Right renal cortex interstitium (tissue), 3 donors: ENCODE measurements at places on chromosomes 11 and 22. TPM values are rescaled to one million over a fixed set of nuclear protein-coding genes. Genes with fewer than 3 reads are reported as not detected.

DNA sequence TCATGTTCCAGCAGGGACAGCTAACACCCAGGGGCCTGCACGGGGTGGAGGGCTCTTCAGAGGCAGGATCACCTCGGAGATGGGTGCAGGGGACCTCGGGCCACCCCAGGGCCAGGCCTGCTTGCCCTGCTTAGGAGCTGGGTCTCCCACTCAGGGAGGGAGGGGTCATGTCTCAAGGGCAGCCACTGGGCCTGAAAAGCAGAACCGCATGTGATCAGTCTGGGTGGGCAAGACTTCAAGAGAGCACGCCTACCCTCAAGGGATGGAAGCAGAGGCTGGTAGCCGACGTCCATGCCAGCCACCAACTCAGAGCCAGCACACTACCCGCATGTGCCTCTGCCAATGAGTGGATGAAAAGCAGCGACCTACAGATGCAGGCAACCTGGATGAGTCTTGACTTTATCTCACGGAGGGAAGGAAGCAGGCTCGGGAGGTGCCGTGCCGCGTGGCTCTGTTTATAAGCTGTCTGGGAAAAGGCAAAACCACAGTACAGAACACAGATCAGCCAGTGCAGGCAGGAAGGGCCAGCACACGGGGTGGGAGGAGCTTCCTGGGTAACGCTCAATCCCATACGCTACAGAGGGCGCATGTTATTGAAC is 16.0 kb downstream of the TBX1 start:
- DNase-seq = no peak

DNA sequence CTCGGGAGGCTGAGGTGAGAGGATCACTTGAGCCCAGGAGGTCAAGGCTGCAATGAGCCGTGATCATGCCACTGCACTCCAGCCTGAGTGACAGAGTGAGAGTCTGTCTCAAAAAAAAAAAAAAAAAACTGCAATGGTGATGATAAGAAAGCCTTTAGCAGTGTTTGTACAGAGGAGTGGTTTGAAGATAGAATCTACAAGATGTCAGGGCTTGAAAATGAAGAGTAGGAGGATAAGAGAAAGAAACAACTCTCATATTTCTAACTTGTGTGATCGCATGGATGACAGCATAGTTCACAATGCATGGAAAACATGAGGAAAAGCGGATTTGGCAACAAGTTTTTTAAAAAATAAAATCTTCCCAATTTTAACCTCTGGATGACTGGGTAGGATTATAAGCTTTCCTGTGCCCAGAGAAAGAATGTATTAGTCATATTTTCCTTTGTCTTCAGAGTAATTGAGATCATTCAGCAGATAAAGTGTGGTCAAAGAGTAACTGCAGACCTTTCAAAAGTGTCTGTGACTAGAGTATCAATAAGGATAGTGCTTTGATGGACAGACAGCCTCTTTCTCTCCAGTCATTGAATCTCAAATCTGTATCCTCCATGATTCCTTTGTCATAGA is 328.1 kb downstream of the CASP12 start:
- DNase-seq = no peak

- DNase-seq = no peak
These were observed 129.0 kb downstream of the TEAD1 start for GRCh38 chr11:12803086-12803826.

DNA sequence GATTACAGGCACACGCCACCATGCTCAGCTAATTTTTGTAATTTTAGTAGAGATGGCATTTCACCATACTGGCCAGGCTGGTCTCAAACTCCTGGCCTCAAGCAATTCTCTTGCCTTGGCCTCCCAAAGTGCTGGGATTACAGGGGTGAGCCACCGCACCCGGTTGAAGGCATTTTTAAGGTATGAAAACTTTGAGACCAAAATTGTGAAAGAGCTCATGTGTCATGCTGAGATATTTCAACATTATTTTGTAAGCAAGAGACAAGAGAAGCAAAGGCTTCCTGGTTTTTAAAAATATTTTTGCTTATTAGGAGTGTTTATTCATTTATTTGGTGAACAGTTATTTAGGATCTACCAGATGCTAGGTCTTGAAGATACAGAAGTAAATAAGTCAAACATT is 6.8 kb downstream of the NHERF4 start:
- DNase-seq = no peak

The NCAPD3 gene
- polyA plus RNA-seq = 27.6 TPM

The PHF21B gene
- 3.0 TPM for polyA plus RNA-seq

DNA sequence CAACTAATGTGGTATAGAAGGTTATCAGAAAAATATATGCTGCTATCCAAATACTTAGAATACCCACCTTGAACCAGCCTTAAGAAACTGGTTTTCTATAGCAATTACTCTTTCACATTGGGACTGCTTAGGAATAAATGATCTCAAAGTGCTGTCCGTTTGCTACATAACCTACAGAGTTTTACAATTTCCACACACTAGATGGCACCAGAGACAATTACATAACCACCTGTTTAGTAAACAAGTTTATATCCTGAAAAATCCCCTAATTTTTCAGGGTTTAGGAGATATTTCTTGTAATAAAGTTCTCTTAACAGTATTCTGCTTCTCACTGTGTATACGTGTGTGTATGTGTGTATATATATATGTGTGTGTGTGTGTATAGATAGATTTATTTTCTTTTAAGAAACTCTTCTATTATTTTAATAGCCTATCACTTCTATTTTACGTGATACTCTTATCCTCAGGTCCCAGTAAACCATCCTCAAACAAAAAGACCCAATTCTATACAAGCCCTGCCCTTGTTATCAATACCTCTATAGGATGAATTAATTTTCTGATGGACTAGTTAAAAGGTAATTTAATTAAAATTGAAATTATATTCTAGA is 6.7 kb upstream of the OR5I1 start:
- DNase-seq = no peak

GRCh38 chr11:109304159-109304558 is 117.8 kb upstream of the C11orf87 start:
- no peak for DNase-seq

- no peak for DNase-seq
These were observed 42.5 kb downstream of the AP2A2 start for GRCh38 chr11:967995-968751.

- DNase-seq = no peak
These were observed 253.9 kb upstream of the ARHGAP20 start for GRCh38 chr11:110966131-110966530.
